ENCODE measurements at places on chromosomes 13 and 19.
A peak's percentile ranks its signal among the peaks of the same experiment; 100 is the strongest.

DNA sequence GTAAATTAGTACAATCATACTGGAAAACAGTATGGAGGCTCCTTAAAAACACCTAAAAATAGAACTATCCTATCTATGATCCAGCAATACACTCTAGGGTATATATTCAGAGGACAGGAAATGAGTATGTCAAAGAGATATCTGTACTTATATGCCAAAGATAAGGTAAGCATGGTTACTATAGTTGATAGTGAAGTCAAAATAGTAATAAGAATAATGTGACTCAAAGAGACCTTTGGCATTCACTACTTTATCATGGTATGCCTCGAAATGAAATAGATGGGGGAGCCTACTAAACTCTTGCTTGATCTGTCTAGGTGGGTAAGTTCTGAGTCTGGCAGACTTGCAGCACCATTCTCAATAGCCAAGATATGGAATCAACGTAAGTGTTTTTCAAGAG, 30.3 kb downstream of the FXYD5 start:
- DNase-seq, result no peak

DNA sequence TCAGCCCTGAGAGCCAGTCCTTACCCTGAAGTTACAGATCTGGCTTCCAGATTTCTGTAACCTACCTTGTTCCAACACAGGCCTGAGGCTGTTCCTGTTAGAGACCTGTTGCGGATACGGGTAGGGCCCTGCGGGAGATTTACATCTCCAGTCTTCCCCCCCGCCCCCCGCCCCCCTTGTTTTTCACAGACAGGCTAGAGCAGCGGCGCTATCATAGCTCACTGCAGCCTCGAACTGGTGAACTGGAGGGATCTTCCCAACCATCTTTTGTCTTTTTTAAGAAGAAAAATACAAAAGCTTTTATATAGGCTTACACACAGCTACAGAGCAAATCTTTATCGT, 10.6 kb upstream of the CEACAM21 start:
- no peak for DNase-seq

DNA sequence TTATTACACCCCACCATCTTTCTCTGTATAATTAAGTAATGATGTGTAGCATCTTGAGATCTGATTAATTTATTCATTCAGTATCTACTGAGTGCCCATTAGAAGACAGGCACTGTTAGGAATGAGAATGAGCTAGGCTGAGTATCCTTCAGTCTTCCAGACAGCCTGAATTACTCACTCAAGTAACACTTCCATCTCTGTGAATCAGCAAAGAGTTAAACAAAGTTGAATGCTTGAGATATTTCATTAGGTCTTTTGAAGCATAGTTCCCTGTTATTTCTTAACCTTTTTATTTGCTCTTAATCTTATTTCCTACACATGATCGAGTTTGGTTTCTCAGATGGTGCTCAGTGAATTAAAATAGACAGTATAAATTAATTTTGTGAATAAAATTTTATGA, 413.7 kb downstream of the DCT start:
- DNase-seq, result no peak

DNA sequence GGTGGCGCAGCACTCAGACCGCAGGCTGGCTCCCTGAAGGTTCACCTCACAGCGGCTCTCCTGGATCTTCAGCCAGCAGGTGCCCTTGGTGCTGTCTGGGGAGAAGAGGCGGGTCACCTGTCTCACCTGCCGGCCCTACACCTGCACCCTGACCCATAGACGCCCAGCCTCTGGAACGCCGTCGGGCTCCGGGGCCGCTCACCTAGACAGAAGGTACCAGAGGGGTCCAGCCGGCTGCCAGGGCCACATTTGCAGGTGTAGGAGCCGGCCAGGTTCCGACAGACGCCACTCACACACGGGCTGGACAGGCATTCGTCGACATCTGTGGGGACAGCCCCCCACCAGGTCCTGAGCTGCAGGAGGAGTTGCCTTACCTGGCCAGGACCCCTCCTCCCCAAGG, 22.9 kb downstream of the FBN3 start:
- DNase-seq, result no peak

DNA sequence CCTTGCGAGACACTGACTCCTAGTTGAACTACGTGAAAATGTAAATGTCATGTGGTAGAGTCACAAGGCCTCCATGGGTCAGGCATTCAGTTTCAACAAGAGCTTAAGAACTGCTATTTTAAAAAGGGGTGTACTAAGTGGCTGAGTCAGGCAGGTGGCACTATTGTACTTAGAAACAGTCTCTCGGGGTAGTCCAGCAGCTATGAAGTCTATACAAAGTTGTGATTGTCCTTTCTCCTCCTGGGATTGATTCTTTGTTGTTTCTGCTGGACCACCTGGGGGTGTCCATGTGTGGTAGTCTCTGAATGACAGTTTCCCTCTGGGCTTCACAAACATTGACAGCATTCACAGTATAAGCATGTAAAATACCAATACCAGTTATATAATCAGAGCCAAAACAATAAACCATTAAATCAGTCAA, 33.0 kb downstream of the UGGT2 start:
- DNase-seq, result peak; percentile 56

- DNase-seq, result no peak
These were observed 28.3 kb downstream of the PEX11G start for GRCh38 chr19:7460562-7460966.

DNA sequence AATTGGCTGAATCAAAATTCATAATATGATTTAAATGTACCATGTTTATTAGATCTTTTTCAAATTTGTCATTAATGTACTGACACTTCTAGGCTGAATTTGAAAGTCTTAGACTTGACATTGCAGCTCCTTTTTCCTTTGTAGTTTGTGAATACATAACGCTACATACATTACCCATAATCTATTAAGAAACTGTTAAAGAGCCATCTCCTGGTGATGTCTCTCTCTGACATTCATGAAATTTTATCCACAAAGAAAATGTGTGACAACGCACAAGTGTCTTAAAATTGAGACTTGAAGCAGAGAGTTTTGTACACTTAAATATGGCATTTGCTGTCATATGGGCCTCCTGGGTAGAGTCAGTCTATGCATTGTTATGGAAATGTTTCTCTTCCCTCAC, 320.2 kb upstream of the ARGLU1 start:
- DNase-seq, result no peak

DNA sequence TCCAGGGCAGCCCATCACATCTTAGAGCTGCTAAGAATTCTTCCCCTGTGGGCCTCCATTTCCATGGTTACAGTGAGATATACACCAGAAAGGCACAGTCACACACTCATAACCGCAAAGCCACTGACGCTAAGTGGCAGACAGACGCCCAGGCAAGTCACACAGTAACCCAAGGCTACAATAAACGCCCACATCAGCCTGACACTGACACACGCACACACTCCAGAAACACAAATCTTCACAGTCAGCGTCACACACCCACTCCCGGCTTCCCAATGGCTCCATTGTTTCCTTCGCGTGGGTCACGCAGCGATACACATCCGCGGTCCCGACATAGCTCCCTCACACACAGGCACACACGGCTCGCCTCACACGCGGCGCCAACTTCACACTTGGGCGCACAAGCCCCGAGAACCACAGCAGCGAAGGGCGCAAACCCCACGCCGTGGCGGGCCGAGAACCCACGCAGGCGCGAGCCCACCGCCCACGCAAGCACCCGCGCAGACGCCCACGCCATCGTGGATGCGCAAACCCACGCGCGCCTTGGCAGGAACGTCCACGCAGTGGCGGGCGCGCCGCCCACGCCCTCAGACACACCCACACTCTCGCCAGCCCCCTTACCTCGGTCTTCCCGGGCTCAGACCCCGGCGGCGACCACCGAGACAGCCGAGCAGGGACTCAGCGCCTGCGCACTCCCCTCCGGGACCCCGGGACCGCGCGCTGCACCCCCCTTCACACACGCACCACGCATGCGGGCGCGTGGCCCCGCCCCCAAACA, at the start of gene ZNF667:
Gene ZNF667 (minus strand): TSS at position 695 of the 778 bp plus-strand sequence. CDS start 14,975 bp downstream, outside the sequence.
- peak; percentile 54 for DNase-seq

DNA sequence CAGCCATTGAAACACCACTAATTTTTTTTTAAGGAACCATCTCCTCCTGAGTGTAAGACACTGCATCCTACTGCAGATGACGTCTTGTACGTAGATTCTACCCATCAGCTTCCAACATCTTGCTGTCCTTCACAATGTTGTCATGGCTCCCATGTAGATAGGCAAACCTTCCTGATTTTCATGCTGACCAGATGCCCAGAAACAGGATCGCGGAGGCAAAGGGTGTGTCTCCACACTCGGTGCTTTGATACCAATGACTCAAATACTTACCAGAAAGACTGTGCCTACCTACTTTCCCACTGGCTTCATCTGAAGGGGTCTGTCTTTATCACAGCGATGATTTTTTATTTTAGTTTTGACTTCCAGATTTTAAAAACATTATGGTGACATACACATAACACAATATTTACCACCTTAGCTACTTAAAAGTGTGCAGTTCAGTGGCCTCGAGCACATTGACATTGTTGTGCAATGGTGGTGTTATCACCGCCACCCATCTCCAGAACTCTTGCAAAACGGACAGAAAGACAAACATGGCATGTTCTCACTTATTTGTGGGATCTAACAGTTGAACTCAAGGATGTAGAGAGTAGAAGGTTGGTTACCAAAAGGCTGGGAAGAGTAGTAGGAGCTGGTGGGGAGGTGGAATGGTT, 94.0 kb upstream of the PEG3 start:
- DNase-seq, result no peak

GRCh38 chr13:75803164-75803611, 167.1 kb downstream of the LMO7 start:
- DNase-seq, result no peak

DNA sequence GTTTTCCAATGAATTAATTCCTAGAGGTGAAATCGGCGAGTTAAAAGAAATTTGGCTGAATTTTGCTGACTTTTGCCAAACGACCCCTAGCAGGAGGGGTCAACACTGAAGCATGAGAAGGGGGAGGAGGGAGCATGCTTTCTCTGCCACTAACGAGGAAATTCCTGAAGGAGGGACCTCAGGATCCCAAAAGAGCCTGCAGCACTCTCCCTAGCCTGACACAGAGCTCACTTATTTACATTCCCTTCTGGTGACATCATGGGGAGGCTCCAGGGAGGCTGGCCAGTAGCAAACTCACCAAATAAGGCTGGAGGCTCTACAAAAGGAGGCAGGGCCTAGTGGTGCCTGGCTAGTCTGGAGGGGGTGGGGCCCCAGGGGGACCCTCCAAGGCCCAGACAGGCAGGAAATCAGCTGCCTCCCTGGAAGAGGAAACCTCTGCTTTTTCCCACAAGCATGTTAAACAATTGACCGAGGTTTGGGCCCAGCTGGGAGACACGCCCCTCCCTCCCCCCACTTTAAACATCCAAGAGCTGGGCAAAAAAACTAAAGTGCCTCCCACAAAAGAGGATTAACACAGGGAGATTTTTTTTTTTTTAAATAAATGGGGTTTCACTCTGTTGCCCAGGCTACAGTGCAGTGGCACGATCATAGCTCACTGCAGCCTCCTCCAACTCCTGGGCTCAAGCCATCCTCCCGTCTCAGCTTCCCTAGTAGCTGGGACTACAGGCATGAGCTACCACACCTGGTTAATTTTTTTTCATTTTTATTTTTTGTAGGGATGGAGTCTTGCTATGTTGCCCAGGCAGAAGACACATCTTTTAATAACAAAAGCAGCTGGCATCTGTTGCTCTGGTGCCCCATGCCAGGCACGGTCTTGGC, 2.1 kb downstream of the DAPK3 start:
- peak; percentile 80 for DNase-seq

DNA sequence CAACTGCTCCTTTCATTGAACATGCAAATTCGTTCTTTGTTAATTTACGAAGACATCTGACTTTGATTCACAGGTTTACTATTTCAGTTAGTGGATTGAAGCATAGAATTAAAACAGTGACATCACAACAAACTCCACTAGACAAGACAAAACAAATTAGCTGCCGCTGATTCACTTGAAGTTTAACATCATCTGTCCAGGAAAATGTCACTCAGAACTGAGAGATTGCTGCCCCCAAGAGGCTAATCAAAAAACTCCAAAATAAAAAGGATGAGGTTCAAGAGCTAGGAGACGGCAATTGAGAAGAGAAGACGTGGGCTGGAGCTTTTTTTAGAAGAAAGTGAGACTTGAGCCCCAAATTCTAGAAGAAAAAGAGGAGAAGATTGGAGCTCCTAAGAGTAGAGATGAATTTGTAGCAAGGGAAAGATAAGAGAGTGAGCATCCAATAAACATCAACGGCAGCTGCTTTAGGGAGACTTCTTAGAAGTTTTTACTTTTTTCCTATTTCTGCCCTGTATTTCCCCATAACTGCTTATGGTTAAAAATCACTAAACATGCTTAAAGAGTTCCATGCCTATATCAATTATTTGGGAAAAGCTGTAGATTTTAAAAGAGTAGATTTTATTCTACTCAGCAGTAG, 40.8 kb upstream of the TPP2 start:
- no peak for DNase-seq

DNA sequence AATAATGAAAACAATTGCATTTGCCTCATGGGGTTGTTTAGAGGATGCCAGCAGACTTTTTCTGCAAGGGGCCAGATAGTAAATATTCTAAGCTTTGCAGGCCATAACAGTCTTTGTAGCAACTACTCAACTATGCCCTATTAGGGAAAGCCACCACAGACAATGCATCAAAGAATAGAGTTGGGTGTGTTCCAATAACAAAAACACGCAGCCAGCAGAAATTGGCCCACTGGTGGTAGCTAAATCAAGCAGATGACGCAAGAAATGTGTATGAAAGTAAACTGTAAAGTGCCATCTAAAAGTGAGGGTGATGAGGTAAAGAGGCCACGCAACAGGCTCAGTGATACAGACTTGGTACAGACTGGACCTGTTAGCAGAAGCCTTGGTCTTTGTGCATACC, 75.2 kb upstream of the SIAH3 start:
- DNase-seq, result no peak

GRCh38 chr19:47564081-47564480, 8.9 kb downstream of the ZNF541 start:
- DNase-seq, result no peak

- peak; percentile 58 for DNase-seq
These were observed 156.8 kb downstream of the RGCC start for GRCh38 chr13:41613984-41614661.
